Stimulated activated CD4-positive, alpha-beta T cell treated with anti-CD3 and anti-CD28 coated beads, Interleukin-2, amount 100 ng/mL, for 24 hours (primary cell): ENCODE measurements at places on chromosomes 16 and 17.
A peak's percentile ranks its signal among the peaks of the same experiment; 100 is the strongest.

- DNase-seq, result peak; percentile 98
Measured at GRCh38 chr17:1516388-1517161, at the start of gene INPP5K. Gene INPP5K, minus strand, starts transcription at chr17:1516612. Its CDS starts 113 bp downstream, at chr17:1516499.

- no peak for DNase-seq
Measured at GRCh38 chr16:35311475-35311874, 1852.1 kb downstream of the TP53TG3F start.

DNA sequence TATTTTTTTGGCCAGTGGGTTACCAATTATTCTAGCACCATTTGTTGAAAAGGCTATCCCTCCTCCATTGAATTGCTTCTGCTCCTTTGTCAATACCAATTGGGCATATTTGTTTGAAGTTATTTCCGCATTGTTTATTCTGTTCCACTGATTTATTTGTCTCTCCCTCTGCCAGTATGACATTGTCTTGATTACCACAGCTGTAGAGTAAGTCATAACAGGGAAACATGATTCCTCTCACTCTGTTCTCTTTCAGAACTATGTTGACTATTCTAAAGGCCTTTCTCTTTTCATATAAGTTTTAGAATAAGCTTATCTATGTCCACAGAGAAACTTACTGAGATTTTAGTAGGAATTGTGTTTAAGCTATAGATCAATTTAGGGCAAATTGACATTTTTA lies 94.3 kb downstream of the MAP2K6 start:
- no peak for DNase-seq

DNA sequence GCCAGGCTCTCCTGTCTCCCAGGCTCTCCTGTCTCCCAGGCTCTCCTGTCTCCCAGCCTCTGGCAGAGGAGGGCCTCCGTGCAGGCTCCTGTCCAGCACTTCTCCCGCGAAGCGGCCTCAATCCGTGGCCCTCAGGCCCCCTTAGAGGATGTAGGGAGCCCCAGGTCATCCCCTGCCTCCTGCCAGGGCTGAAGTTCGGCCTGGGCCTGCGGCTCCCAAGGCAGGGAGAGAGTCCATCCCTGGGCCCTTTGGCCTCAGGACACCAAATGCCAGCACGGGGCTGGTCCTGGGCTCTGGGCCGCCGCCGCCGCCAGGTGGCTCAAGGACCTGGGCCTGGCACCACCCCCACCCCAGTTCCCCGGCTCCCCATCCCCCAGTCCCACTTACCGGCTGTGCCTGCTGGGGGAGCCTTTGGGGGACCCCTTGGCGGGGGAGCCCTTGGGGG lies 370 bp downstream of the EVPL start:
- DNase-seq, result no peak
